Naive thymus-derived CD8-positive, alpha-beta T cell (primary cell): ENCODE measurements at places on chromosomes 11 and 22. TPM values are rescaled to one million over a fixed set of nuclear protein-coding genes. Genes with fewer than 3 reads are reported as not detected.

The DUSP18 gene
- 7.8 TPM for polyA plus RNA-seq

DNA sequence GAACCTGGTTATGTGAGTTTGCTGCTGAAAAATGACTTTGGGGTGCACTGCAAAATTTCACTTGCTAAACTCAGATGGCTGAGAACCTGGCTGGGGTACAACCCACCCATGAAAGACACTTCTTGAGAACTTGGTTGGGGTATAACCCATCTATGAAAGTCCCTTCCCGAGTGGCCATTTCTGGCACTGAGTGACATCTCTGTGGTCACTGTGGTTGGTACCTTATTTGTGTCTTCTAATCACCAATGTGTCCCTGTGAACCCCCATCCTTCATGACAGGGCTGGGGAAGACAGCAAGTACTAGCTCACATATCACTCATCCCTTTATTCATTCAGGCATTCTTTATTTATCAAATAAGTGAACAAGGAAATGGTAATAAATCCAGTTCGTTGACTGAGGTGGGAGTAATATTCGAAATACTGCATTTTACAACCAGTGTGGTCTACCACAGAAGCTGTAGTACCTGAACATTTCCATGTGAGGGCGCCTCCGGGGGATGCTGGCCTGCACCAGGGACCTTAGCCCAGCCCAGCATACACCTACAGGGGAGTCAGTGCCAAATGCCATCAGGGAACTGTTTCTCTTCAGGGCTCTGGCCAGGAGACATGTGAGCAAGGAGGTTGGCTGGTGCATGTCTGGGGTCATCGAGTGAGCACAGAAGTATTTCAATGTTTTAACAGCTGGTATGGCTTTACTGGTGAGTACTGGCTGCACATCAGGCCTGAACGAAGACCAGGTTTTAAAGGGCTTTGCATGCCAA is 122.1 kb downstream of the CSNK2A3 start:
- DNase-seq = no peak

The ACR gene
- polyA plus RNA-seq = not detected

DNA sequence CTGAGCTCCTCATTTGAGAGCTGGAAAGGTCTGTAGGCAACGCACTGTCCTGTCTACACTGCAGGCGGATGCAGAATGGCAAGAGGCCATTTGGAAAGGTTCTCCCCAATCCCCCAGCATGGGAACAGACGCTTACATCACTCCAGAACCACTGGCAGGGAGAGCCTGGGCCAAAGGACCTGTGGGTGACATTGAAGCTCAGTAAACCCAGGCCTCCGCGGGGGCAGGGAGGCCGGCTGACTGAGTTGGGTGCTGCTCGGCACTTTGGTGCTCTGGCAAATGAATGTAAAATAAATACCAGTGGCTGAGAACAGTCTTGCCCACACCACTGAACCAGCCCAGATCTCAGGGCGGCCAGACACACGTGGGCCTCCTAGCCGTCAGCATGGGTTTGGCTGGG is 22.4 kb downstream of the TOM1 start:
- no peak for DNase-seq

DNA sequence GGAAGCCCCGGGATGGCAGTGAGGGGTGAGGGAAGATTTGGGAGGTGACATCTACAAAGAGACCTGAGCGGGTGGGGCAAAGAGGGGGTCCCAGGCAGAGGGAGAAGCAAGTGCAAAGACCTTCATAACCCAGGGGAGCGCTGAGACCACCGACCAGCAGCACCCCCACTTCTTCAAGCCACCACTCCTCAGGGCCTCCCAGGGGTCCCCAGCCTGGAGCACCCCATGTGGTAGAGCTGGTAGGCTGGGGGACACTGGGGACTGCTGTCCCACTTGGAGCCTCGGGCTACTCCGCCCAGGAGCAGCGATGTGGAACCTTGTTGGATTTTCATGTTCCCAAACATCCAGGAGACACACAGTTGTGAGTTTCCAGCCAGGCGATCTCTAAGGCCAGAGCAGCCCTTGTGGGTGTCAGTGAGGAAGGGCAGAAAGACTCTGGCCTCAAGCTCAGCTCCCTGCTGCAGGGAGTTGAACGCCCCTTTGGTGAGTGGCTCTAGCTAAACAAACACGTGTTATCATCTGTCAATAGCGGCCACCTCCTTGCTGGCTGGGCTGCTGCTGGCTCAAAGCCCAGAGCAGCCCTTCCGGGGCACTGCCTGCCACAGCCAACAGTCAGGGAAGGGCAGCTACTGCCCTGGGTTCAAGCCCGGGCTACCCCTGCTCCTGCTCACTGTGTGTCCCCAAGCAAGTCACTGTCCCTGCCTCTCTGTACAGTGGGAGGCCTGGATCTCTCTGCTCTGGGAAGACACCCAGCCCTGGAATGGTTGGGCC is 25.7 kb upstream of the CHKA start:
- DNase-seq = no peak

GRCh38 chr22:22196833-22197477 is 47.6 kb upstream of the VPREB1 start:
- no peak for DNase-seq
